Stimulated activated CD8-positive, alpha-beta memory T cell treated with anti-CD3 and anti-CD28 coated beads, Interleukin-7, amount 100 ng/mL, for 1 hour (primary cell): ENCODE measurements at places on chromosomes 2 and 18.

GRCh38 chr2:100242891-100243619 lies 79.2 kb downstream of the LONRF2 start:
- no peak for DNase-seq

DNA sequence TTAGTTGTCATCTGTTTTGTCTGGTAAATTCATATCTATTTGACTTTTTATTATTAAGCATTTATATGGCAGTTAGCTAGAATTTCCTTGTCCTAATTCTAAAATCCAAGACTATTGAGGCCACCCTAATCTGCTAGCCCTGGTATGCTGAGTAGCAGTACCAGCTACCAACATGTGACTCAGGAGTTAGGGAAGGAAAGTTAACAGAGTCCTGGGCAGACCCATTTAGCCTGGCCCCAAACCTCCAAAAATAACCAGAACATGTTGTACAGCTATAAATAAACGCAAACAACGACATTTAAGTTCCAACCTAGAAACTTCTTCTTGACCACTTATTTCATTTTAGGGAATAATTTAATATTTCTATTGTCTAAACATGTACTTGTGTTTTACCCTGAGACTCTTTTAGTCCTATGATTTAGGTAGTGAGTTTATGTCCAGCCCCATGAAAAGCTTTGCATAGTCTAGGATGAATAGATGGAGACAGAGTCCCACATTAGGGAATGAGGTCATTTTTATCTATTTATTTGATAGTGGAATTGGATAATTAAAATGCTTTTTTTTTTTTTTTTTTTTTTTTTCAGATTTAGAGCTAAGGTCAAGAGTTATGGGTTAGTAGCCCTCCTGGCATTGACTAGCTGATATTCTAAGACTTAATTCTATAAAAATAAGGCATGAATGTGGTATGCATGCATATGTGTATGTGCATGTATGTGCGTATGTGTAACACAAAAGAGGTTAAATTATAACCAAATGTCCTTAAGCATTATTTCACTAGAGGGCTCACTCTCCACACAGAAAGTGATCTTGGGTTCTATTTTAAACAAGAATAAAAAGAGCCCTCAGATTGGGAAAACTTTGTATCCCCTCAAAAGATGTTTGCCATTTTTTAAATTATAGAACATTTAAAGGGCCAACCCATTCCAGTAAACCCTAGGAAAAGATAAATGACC lies 160.1 kb upstream of the MAPRE2 start:
- no peak for DNase-seq

DNA sequence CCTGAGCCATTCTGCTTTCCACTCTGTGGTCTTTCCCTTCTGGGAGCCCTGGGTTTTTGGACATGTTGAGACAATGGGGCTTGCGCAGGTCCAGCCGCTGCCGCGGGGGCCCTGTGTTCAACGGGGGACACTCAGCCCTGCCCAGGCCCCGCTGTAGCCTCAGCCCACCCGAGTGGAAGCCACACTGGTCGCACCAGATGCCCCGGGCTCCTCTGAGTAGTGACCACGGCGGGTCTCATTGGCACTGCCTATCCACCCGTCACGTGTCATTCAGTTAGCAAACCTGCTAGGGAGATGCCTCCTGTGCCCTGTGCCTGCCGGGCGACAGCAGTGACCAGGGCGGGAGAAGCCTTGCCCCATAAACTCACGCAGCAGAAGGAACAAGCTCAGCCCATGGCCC lies 19.1 kb downstream of the D2HGDH start:
- DNase-seq, result no peak

GRCh38 chr18:77077401-77077800 lies 55.2 kb downstream of the MBP start:
- no peak for DNase-seq

- DNase-seq, result no peak
Observed at GRCh38 chr18:25047421-25047820, 304.5 kb downstream of the ZNF521 start.

DNA sequence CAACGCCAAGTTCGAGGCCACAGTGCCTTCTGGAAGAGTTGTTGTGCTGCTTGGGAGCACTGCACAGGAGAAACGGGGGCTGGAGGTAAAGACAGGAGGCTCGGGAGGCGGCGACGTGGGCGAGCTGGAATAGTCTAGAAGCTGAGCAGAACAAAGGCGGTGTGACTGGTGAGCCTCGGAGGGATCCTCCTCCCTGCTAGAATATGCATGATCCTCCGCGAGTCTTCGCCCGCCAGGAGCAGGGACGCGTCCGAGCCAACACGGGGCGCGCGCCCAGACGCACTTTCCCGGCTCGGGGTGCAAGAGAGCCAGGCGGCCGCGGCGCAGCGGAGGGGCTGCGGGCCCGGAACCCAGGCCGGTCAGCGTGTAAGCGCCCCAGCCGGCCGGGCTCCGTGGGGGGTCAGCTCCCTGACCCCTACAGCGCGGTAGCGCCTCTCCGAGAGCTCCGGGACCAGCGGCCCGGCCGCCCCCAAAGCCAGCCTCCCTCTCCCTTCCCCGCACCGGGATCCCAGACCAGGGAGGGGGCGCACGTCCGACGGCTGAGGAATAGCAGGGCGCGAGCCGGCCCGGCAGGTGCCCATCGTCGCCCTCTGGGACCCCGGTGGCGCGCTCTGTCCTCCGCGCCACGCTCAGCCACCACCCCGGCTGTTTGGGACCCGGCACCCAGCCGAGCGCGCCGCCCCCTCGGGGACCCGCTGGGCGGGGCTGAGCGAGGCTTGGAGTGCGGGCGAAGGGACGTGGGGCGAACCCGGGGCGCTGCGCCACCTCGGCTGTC lies 62.5 kb downstream of the GNAL start:
- DNase-seq, result no peak

- DNase-seq, result no peak
Observed at GRCh38 chr2:215746226-215746886, 267.0 kb downstream of the MREG start.

GRCh38 chr2:186949726-186950256 lies 100.8 kb upstream of the ZSWIM2 start:
- no peak for DNase-seq

- no peak for DNase-seq
Observed at GRCh38 chr2:191636586-191636985, 41.4 kb upstream of the NABP1 start.

GRCh38 chr18:30676053-30676480 lies 366.5 kb downstream of the DSC3 start:
- no peak for DNase-seq

DNA sequence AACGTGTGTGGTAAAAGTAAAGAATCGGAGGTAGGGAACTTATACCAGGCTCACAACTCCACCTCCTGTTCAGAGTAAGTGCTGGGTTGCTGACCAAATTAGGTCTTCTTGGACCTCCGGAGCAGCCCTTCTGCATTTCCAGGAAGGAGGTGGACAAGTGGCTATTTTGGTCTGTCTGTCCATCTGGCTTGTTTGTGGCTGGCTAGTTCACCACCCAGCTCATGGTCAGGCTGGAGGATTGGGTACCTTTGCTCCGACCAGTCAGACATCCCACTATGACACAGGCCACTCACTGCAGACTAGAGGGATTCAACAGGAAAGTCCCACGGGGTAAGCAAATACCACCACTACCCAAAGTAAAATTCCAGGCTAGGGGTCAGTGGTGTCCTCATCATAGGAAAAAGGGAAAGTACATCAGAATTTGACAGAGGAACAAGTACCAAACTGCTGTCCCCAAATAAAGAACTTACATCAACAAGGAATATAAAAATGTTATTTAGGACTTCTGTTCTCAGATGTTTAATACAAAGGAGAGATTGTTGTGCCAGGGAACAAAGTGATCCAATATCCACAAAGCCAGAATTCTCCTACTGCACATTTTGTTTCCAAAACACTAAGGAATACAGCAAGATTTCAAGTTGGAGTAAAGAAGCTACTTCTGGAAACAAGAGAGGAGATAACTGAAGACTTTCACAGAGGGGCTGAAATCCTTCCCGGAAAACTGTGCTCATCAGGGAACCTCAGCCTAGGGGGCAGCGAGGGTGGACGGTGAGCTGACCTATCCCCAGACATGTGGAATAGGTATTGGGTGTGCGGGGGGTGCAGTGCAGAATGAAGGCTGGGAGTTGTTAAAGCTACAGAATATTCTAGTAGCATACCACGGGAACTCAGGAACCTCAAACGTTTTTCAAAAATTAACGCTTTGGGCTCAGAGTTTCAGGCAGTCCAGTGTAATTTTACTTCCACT lies 56.9 kb downstream of the BCL2 start:
- DNase-seq, result no peak

DNA sequence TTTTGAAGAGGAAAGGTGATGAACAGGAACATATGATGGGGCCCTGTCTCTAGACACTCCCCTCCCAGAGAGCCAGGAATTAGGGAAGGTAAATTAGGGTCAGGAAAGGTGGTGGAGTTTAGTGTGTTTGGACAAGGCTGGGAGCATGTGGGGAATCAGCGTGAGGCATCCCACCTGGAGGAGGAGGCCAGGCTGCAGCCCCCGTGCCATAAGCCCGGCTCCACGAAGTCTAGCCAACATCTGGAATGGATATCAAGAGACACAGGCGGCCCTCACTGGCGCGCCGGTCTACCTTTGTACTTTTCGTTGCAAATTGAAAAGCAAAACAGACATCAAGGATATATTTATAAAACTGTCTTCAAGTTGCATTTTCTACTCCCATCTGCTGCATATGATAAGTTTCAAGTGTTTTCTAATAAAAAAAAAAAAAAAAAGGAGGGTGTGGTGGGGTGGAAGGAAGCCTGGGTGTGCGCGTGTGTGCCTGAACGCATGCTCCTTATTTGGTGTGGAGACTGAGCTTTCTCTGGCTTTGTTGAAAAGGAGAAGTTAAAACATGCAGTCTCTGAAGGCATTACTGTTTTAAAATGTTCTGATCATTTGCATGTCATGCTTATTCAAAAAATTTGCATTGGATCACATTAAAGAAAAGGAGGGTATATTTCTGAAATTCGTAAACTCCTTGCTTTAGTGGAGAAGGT lies 546.7 kb upstream of the ID2 start:
- DNase-seq, result no peak

- DNase-seq, result no peak
Observed at GRCh38 chr2:9803023-9803805, 40.1 kb upstream of the TAF1B start.
